A549 (cell line): ENCODE measurements at places on chromosomes 3 and 15. TPM values are rescaled to one million over a fixed set of nuclear protein-coding genes. Genes with fewer than 3 reads are reported as not detected.

Gene BMF
- polyA plus RNA-seq, result 0.39 to 1.6 TPM (median 1.3 TPM) in 3 replicates

Gene CHAC1
- 3.8 to 4.9 TPM (median 4.5 TPM) in 3 replicates for polyA plus RNA-seq

Gene VIPR1
- polyA plus RNA-seq, result 0.37 to 0.80 TPM (median 0.49 TPM) in 3 replicates

Gene CLDN16
- polyA plus RNA-seq, result 0.16 to 0.29 TPM (median 0.21 TPM) in 3 replicates

Gene COL7A1
- 213 to 273 TPM (median 240 TPM) in 3 replicates for polyA plus RNA-seq

Gene CPN2
- not detected in 3 replicates for polyA plus RNA-seq

Gene PSMD2
- 503 to 541 TPM (median 522 TPM) in 3 replicates for polyA plus RNA-seq

Gene KCNAB1
- not detected in 3 replicates for polyA plus RNA-seq

Gene ZNF80
- not detected in 3 replicates for polyA plus RNA-seq

Gene TATDN2
- polyA plus RNA-seq, result 31.7 to 36.0 TPM (median 34.9 TPM) in 3 replicates

Gene SENP7
- polyA plus RNA-seq, result 2.9 to 3.1 TPM (median 3.0 TPM) in 3 replicates

Gene ROPN1B
- polyA plus RNA-seq, result not detected in 3 replicates

Gene TRIM71
- polyA plus RNA-seq, result not detected in 3 replicates

- DNase-seq, result no peak
Observed at GRCh38 chr3:44058022-44058867, 183.4 kb upstream of the TOPAZ1 start.

- DNase-seq, result peak; percentile 46
Observed at GRCh38 chr3:28053759-28054158, 187.7 kb upstream of the CMC1 start.

- DNase-seq, result no peak
Observed at GRCh38 chr3:149077628-149078027, 8.7 kb downstream of the HLTF start.

DNA sequence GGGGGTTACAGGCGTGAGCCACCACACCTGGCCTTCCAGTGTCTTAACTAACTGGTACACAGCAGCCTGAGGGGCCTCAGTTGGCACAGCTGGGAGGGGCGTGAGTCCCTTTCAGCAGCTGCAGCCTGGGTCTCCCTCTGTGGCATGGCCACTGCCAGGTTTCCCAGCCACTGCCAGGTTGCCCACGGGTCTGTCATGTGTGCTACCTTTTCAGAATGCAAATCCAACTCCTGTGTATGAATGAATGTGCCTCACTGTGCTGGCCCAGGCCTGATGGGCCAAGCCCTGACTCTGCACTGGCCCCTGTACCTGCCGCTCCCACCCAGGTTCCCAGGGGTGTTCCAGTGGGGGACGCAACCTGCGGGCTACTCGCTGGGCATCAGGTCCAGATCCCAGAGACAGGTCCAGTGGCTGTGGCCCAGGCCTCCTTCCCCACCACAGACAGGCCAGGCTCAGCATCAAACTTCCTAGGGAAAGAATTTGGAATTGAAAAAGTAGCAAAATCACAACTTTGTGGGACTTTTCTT is 26.0 kb downstream of the WHAMM start:
- DNase-seq, result no peak

GRCh38 chr3:96465521-96465920 is 348.9 kb upstream of the EPHA6 start:
- DNase-seq, result no peak

DNA sequence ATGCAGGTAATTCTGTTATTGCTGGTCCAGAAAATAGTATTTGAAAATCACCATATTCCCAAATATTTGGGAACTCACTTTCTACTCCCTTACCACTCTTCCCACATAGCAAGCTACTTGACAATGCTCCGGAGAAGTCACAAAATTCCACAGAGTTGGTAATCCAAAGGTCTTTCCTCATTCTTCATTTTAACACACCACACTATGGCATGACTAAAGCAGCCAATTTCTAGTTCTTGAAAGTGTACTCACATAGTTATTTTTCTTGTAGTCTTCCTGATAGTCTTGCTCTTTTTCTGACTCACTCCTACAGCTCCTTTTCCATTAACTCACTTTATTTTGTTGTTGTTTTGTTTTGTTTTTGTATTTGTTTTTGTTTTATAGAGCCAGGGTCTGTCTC is 67.2 kb downstream of the MYO9A start:
- no peak for DNase-seq

DNA sequence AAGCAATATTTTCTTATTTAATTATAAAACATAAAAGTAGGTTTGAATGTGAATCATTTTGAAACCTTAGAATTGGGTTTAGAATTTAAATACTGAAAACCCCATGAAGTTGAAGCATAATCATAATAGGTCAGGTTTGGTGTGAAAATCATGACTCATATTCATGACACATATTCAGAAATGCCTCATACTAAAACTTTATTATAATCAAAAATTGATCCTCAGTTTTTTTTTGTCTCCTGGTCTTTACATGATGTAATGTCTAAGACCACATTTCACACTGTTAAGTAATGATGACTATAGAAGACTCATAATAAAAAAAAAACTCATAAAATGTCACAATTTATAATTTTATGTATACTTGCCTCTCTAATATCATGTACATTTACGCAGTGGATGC is 190.4 kb downstream of the FOXP1 start:
- no peak for DNase-seq

GRCh38 chr3:171373711-171374110 is 86.5 kb downstream of the TNIK start:
- no peak for DNase-seq

DNA sequence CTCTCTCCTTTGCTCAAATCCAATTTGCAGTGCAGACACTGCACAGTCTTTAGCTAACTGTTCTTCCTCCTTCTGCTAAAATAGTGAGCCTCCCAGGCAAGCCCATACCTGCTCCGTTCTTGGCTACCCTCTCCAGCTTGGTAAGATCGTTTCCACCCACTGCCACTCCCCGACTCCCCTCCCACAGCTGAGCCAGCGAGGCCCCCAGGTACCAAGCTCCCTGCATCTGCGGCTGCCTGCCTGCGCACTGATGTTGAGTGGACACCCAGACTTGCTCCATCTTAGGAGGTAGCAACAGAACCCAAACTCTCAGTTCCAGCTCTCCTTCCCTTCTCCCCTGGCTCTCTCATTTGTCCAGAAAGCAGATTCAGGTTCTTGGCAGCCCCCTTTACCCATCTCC is 7.9 kb upstream of the TNK2 start:
- no peak for DNase-seq

DNA sequence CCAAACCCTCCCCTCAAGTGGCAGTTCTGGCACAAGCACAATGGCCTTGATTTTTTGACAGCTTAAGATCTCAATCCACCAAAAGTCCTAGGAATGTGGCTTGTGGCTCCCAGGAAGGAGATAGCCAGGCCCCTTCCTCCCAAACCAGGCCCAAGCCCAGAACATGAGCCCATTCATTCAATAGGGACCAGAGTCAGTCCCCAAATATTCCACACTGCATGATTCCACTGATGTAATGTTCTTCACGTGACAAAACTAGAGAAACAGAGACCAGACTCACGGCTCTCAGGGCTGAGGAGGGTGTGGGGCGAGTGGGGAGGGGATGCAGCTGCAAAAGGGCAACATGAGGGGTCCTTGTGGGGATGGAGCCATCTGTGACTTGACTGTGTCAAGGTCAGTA is 25.5 kb downstream of the ABTB1 start:
- no peak for DNase-seq

GRCh38 chr3:123367467-123368154 is 81.3 kb downstream of the ADCY5 start:
- DNase-seq, result no peak

- DNase-seq, result no peak
Observed at GRCh38 chr15:99239545-99240198, 9.7 kb downstream of the TTC23 start.

DNA sequence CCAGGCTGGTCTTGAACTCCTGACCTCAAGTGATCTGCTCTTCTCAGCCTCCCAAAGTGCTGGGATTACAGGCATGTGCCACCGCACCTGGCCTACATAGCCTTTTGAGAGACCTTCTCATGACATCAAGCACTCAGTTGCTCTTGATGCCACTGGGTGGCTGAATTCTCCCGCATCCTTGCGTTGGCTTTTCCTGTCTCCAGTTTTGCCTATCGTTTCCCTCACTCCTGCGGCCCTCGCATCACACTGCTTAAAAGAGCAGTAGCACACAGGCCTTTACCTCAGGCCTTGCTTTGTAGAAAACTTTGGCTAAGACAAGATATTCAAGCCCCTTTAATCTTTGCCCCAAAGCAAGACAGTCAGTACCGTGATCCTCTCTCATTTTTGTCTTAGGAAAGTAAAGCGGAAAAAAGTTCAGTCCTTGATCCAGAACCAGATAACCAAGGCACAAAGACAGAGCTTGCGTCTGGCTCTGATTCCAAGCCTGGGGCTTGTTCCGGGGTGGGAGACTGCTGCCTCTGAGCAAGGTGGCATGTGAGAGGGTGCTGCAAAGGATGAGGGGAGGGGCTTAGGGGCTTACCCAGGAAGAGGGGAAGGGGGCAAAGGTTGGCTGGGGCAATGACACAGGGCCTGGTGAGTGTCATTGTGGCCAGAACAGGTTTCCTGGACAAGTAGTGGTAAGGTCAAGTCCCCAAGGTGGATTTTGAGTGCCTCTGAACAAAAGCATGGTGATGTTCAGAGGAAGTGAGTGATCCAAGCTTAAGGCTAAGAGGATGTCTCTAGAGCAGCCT is 175.0 kb upstream of the TLE3 start:
- no peak for DNase-seq

DNA sequence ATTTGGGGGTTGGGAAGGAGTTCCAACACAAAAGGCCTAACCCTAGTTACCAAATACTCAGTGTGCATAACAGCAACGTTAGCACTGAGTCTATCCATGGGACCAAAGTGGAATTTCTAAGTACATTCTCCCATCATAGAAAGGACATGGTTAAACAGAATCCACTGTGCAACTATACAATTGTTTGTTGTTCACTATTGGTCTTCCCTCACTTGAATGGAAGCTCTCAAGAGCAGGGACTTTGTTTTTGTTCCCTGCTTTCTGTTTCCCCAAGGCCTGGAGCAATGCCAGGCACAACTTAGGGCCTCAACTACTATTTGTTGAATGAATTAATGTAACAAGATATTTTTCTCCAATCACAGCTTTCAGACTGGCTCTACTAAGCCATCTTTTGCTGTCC is 25.6 kb downstream of the COL8A1 start:
- DNase-seq, result no peak

DNA sequence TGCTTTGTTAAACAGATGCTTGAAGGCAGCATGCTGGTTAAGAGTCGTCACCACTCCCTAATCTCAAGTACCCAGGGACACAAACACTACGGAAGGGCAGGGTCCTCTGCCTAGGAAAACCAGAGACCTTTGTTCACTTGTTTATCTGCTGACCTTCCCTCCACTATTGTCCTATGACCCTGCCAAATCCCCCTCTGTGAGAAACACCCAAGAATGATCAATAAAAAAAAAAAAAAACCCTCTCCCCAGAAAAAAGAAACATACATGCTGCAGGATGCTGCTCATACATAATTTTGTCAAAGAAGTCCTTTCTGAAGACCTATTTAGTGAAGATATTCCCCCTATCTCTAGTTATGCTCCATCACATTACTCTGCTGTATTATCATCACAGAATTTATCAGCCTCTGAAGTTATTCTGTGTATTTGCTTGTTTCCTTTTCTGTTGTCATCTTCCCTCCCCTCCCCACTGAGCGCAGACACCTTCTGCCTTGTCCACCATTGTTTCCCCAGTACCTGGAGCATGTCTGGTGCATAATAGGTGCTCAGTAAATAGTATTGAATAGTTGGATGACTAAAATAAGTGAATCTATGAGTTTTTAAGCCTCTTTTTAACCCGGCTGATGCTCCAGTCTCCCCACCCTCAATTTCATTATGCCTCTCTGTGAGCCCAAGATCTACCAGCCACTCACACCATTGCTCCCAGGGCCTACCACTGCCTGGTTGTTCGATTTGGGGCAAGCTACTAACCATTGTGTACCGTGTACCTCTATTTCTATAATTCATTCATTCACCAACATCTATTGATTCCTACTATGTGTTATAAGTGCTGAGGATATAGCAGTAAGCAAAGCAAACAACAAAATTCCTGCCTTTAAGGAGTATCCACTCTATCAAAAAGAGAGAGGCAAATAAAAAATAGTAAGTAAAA is 4.0 kb upstream of the TM4SF1 start:
- DNase-seq, result no peak

DNA sequence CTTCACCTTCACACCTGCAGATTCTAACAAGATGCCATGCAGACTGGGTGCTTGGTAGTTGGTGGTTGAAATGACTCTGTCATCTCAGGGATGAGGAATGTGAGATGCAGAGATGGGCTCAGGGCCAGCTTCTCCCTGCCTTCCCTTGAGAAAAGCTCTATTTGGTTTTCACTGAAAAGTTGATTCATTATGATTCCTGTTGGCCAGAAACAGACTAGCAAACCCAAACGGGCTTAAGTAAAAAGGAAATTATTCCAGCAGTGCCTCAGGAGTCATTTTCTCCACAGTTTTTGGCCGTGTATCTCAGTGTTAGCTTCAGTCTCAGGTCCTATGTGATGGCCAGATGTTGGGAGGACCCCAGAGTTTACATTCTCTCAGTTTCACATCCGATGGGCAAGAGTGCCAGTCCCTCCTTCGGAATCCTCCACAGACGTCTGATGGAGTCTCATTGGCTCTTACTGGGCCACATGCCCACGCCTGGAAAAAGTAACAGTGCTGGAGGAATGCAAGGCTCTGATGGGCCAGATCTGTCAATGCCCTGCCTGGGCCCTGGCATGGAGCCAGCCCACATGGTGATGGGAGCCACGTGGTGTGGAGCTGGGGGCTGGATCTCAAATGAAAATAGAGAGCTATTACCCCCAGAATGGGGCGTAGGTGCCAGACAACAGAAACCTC is 22.3 kb upstream of the SACM1L start:
- DNase-seq, result no peak

GRCh38 chr3:195601382-195601781 is 17.6 kb upstream of the APOD start:
- DNase-seq, result no peak

- DNase-seq, result no peak
Observed at GRCh38 chr3:4687167-4687566, 194.0 kb downstream of the ITPR1 start.

- peak; percentile 64 for DNase-seq
Observed at GRCh38 chr3:177813322-177813721, 616.0 kb upstream of the TBL1XR1 start.

- DNase-seq, result peak; percentile 71
Observed at GRCh38 chr15:65184305-65184867, 756 bp downstream of the CLPX start.

- DNase-seq, result no peak
Observed at GRCh38 chr3:43817825-43818224, 127.1 kb downstream of the ABHD5 start.

DNA sequence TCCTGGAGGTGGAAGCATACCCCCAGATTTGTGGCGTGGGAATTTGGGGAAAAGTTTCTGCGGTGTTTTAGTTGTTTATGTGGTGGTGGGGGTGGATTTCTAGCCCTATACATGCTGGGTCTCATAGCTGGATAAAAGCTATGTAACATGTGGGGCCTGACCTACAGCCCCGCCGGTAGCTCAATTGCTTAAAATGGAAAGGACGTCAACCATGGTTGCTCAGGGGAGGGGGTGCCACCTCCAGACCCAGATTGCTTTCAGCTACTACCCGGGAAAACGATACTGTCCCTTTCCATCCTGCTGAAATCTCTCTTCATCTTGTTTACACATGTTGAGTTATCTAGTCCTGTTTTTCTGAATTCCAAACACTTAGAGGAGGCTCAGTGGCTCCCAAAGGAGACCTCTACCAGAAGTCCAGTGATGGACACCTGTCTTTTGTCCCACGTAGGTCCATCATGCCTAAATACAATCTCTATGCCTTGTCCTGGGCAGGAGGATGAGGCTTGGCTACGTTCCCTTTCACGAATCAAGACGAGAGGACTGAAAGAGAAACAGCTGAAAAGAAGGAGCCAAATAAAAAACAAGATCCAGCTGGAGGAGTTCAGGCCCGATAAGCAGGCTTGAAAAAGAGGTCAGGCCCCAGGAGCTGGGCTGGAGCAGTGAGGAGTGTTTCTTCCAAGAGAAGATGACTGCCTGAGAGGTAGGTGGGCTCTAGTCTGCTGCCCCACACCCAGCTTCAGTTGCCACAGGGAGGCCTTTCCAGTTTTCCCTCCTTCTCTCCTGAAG is 72.1 kb upstream of the TPRG1 start:
- DNase-seq, result no peak
